Amniotic stem cell (primary cell): ENCODE measurements at places on chromosomes 2 and 18.

DNA sequence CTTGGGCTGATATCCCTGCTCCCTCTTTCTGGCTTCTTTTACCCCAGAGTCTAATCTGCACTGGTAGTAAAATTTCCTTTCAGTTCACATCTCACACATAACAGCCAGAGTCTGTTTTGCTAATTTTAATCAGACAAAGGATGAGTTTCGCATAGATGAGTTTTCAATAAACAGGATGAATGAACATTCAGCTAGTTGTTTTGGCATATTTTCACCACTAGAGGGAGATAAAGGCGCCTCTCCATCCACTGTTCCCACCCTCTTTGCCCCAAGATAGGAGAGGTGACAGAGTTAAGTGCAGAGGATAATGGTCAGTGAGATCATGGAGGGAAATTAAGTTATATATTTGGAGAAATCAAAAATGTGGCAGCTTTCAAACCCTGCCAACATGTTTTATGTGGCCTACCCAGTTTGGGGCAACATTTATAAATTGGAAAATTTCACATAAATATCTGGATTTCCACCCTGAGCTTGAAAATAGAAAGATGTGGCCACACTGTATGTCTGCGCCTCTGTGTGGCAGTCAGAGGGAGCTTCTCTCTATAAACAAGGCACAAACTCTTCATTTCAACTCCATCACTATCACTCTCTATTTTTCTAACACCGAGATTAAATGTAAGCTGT, 48.5 kb upstream of the DTNA start:
- peak; percentile 2 for DNase-seq

DNA sequence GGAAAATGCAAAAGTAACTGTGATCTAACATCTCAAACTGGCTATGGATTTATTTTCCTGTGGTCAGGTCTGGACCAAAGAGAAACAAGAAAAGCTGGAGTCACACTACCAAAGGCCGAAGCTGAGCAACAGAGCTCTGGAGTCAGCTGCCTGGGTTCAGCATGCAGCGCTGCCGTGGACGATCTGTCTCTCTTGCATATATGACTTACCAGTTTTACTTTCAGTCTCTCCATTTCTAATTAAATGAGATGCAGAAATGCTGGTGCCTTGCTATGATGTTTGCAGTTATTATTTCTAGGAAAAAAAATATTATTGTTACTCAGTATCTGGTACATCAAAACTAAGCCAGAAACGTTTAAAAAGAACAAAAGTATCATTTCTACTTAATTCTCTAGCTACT, 813.2 kb downstream of the RNF144A start:
- no peak for DNase-seq

- no peak for DNase-seq
These were observed 453.7 kb downstream of the SLC4A3 start for GRCh38 chr2:220081171-220081570.

- no peak for DNase-seq
These were observed 103.2 kb upstream of the ZNF521 start for GRCh38 chr18:25455159-25455558.

DNA sequence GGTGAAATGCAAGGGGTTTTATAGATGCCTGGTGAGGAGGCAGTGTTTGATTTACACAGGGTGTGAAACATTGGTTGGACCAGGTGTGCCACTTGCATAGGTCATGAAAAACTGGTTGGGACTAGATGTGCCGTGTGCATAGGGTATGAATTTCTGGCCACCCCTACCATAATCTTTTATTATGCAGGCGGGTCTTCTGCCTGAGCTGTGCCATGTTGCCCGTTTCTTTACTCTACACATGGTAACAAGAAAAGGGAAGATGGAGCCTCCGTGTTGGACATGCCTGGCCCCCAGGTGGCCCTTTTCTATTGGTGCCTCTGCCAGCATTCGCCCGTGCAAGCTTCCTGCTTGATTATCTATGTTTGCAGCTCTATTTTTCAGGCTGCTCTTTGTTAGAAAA, 805.4 kb downstream of the TRIB2 start:
- no peak for DNase-seq

GRCh38 chr2:42742740-42743658, 20.9 kb downstream of the OXER1 start:
- DNase-seq: no peak

- DNase-seq: no peak
These were observed 3.0 kb upstream of the DLX1 start for GRCh38 chr2:172082105-172082943.

GRCh38 chr2:145806546-145806945, 1286.6 kb upstream of the ZEB2 start:
- DNase-seq: no peak

GRCh38 chr2:78992807-78993517, 32.5 kb upstream of the REG3G start:
- DNase-seq: no peak

DNA sequence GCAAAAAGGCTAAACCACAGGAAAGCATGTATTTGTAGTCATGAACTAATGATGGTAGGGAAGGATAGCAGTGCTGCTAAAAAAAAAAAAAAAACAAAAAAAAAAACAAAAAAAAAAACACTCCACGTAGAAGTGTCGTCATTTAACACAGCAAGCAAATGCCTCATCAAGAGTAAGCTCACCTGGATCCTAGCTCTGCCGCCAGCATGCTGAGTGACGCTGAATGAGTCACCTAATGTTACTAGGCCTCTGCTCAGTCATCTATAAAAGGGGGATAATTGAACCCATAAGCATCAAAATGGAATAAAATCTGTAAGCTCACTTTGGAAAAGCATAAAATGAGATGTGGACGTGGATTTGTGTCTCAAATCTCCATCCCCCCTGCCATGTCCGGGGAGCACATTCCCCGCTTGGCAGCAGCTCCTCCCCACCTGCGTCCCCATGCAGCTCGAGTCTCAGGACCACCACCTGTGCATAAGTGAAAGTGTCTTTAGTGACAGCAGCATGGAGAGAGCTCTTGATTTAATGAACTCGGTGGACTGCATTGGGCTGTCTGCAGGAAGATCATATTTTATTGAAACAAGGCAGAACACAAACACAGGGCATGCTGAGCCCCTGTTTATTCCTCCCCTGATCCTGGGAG, 427.5 kb downstream of the LRATD1 start:
- DNase-seq: no peak

GRCh38 chr2:151264157-151264825, 2.6 kb upstream of the RBM43 start:
- DNase-seq: no peak

GRCh38 chr2:229909090-229909489, 12.7 kb downstream of the TRIP12 start:
- no peak for DNase-seq
